Lower lobe of right lung (tissue), 2 donors: ENCODE measurements at places on chromosomes 5 and 9. TPM values are rescaled to one million over a fixed set of nuclear protein-coding genes. Genes with fewer than 3 reads are reported as not detected.

Gene FRMPD1
- 0.06 TPM for total RNA-seq

Gene DMRT2
- total RNA-seq = 0.86 TPM

- peaks cover 10% of the 10 kb centered on the region for H3K27me3 ChIP-seq
- no peaks in the 10 kb centered on the region for H3K36me3 ChIP-seq
- H3K4me1 ChIP-seq = no peaks in the 10 kb centered on the region
- DNase-seq = no peak
- H3K27ac ChIP-seq = no peak overlapping the region
Observed at GRCh38 chr5:194102-194501, 2.8 kb downstream of the LRRC14B start.

- H3K27me3 ChIP-seq = no peaks in the 10 kb centered on the region
- H3K4me3 ChIP-seq = no peak overlapping the region
- H3K4me1 ChIP-seq = no peaks in the 10 kb centered on the region
Observed at GRCh38 chr5:93145767-93146166, 435.3 kb downstream of the NR2F1-AS1 start.

DNA sequence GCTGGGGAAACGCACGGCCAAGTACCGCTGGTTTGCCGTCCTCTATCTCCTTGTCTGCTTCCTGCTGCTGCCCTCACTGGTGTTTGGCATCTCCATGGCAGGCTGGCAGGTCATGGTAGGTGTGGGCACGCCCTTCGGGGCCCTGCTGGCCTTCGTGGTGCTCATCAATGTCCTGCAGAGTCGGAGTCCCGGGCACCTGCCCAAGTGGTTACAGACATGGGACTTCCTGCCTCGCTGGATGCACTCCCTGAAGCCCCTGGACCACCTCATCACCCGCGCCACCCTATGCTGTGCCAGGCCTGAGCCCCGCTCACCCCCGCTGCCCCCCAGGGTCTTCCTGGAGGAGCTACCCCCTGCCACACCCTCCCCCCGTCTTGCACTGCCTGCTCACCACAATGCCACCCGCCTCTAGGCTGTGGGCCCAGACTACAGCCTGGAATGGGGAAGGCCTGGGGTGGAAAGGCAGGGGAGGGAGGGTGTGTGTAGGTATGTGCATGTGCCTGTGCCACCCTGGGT, 2.5 kb downstream of the PFN3 start:
- H3K4me1 ChIP-seq = peaks cover 14% of the 10 kb centered on the region
- DNase-seq = no peak
- H3K27me3 ChIP-seq = peaks cover 62% of the 10 kb centered on the region
- no peaks in the 10 kb centered on the region for H3K36me3 ChIP-seq
- no peak overlapping the region for H3K27ac ChIP-seq

Gene IRX1
- total RNA-seq = 6.0 TPM

Gene WNT8A
- not detected for total RNA-seq

GRCh38 chr9:123868002-123868401, 61.9 kb downstream of the DENND1A start:
- H3K4me1 ChIP-seq = peaks cover 43% of the 10 kb centered on the region
- DNase-seq = no peak
- H3K4me3 ChIP-seq = no peak overlapping the region
- H3K27me3 ChIP-seq = no peaks in the 10 kb centered on the region
- H3K36me3 ChIP-seq = no peaks in the 10 kb centered on the region

Gene NFIB
- total RNA-seq = 97.7 TPM

- H3K36me3 ChIP-seq = no peaks in the 10 kb centered on the region
- H3K4me1 ChIP-seq = peaks cover 33% of the 10 kb centered on the region
- no peak for DNase-seq
- no peak overlapping the region for H3K4me3 ChIP-seq
Observed at GRCh38 chr9:33813712-33814641, 3.0 kb upstream of the UBE2R2 start.

- no peak overlapping the region for H3K27ac ChIP-seq
- DNase-seq = no peak
- no peaks in the 10 kb centered on the region for H3K4me1 ChIP-seq
- H3K27me3 ChIP-seq = no peaks in the 10 kb centered on the region
Observed at GRCh38 chr5:96144289-96144688, 182.6 kb upstream of the ELL2 start.

GRCh38 chr9:9855177-9856078, 757.4 kb downstream of the PTPRD start:
- DNase-seq = no peak
- no peaks in the 10 kb centered on the region for H3K27me3 ChIP-seq
- no peaks in the 10 kb centered on the region for H3K36me3 ChIP-seq

Gene RNF183
- total RNA-seq = not detected

Gene TAF11L5
- total RNA-seq = not detected

GRCh38 chr5:170217831-170218230, 15.0 kb upstream of the C5orf58 start:
- H3K4me1 ChIP-seq = no peaks in the 10 kb centered on the region
- no peaks in the 10 kb centered on the region for H3K36me3 ChIP-seq
- H3K27ac ChIP-seq = no peak overlapping the region
- no peaks in the 10 kb centered on the region for H3K27me3 ChIP-seq
